ENCODE measurements at places on chromosomes 12 and 14. TPM values are rescaled to one million over a fixed set of nuclear protein-coding genes. Genes with fewer than 3 reads are reported as not detected.

MMP19 gene
- 1.5 TPM for total RNA-seq

WNT5B gene
- total RNA-seq: 16.1 TPM

KLRC1 gene
- 0.72 TPM for total RNA-seq

CNIH1 gene
- 230 TPM for total RNA-seq

All from tongue (tissue), 3 donors.